Activated CD4-positive, alpha-beta T cell treated with anti-CD3 and anti-CD28 coated beads, Interleukin-2, amount 50 U/mL, for 4 hours (primary cell): ENCODE measurements at places on chromosomes 4 and X.

- DNase-seq = no peak
These were observed 2.3 kb downstream of the GPR173 start for GRCh38 chrX:53050841-53051240.

- no peak for DNase-seq
These were observed 157.1 kb downstream of the CDS1 start for GRCh38 chr4:84740057-84740456.

GRCh38 chr4:182273191-182273935, 30.2 kb downstream of the TENM3 start:
- DNase-seq = no peak

- DNase-seq = no peak
These were observed 49.5 kb upstream of the MAGEA8 start for GRCh38 chrX:149831473-149831872.

GRCh38 chrX:9349572-9350494, 115.0 kb upstream of the TBL1X start:
- DNase-seq = no peak

- DNase-seq = no peak
These were observed 6.5 kb downstream of the NEUROG2 start for GRCh38 chr4:112509243-112510141.

GRCh38 chr4:98481167-98481566, 177.2 kb downstream of the TSPAN5 start:
- no peak for DNase-seq

DNA sequence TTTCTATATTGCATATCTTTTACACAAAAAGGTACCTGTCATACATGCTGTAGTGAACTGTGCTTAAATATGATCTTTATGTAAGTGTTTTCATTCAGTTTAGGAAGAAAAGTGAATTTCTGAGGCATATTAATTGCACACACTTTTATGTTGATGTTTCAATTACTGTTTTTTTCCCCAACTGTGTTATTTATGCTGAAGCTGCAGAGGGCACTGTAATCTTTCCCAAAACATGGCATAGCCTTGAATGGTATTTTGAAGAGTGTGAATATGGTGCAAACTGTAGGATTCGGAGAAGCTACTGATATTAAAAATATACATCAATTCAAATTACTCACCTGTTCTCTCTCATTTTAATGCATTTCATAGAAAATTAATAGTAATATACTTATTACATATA, 6.0 kb upstream of the CENPE start:
- DNase-seq = no peak

- DNase-seq = no peak
These were observed 70.7 kb downstream of the ANKRD50 start for GRCh38 chr4:124641715-124642381.

DNA sequence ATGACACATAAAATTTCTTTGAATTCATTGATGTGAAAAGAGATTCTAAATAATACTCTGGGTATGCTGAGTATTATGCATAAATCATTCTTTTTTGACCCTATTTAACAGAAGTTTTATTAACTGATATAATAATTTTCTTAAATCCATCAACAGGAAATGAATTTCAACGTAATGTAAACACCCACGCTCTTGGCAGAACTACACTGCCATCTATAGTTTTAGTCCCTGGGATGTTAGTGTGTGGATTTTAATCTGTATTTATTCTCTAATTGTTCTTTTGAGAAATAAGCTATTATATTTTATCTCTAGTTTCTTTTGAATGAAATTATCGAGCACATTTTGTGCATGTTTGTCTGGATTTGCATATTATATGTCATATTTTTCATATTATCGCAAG, 666.8 kb upstream of the NDST4 start:
- DNase-seq = no peak

- DNase-seq = no peak
These were observed 25.1 kb downstream of the RASGEF1B start for GRCh38 chr4:81446634-81447033.

GRCh38 chr4:80183250-80184052, 13.9 kb upstream of the PRDM8 start:
- DNase-seq = no peak

GRCh38 chrX:15376956-15377355, 7.3 kb downstream of the VEGFD start:
- no peak for DNase-seq

DNA sequence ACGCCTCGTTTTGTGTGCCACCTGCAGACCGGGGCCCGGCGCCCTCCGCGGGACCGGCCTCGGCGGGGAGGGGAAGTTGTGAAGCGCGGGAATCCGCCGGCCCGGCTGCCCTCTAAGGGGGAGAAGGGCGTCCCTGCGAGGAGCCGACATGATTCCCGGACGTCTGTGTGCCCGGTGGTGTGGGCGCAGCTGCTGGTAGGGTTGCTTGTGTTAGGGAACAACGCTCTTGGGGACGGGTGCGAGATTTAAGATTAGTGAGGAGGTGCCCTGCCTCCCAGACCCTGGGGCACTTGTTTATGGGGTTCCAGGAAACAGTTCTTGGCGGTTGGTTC, 627 bp downstream of the CDKN2AIP start:
- DNase-seq = no peak

DNA sequence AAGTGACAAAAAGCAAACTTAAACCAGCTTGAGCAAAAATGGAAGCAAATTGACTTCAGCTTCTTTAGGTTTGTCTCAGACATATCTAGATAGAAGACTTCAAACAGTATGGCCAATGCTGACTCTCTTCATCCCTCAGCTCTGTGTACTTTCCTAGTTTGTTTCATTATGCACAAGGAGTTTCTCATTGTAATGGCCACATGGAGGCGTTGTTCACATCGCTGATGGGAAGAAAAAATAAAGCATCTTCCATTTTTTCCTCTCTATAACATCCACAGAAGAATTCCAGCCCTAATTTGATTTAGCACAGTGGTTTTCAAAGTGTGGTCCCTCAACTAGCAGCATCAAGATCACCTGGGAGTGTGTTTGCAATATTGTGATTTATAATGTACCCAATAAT, 397.5 kb upstream of the PRKX start:
- DNase-seq = no peak

DNA sequence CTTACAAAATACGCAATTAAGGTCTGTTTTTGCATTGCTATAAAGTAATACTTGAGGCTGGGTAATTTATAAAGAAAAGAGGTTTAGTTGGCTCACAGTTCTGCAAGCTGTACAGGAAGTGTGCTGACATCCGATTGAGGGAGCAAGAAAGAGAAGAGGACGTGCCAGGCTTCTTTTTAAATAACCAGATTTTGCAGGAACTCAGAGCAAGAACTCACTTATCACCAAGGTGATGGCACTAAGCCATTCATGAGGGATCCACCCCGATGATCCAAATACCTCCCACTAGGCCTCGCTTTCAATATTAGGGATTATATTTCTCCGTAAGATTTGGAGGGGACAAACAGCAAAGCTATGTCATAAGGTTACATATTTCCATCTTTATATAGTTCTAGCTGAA, 456.7 kb downstream of the GLUD2 start:
- DNase-seq = no peak

- DNase-seq = no peak
These were observed 108.1 kb downstream of the LARP1B start for GRCh38 chr4:128169245-128169644.

- no peak for DNase-seq
These were observed 51.3 kb downstream of the SPOCK3 start for GRCh38 chr4:167183036-167183435.

- DNase-seq = no peak
These were observed 48.8 kb upstream of the AFAP1 start for GRCh38 chr4:7988437-7988836.

GRCh38 chr4:155403886-155404285, 27.1 kb upstream of the MAP9 start:
- DNase-seq = no peak

GRCh38 chr4:121800638-121800960, 524 bp upstream of the EXOSC9 start:
- DNase-seq = no peak

- DNase-seq = no peak
These were observed 177.3 kb downstream of the ARHGAP10 start for GRCh38 chr4:147909225-147909624.

DNA sequence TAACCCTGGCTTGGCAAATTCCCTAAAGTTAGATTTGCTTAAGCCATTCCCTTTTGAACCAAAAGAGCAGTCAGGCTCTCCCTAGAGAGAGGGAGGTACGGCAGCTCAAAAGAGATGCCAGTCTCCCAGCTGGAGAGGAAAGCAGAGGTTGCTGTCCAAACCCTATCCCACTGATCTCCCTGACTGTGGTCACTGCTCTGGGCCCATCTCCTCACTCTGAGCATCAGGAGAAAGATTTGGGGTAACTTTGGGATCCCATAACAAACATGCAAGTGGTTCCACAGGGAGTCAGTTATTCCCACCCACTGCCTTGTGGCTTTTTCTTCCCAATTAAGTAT, 17.1 kb downstream of the ACSL1 start:
- DNase-seq = no peak

GRCh38 chrX:49915361-49916222, 6.8 kb upstream of the CLCN5 start:
- peak; percentile 30 for DNase-seq

DNA sequence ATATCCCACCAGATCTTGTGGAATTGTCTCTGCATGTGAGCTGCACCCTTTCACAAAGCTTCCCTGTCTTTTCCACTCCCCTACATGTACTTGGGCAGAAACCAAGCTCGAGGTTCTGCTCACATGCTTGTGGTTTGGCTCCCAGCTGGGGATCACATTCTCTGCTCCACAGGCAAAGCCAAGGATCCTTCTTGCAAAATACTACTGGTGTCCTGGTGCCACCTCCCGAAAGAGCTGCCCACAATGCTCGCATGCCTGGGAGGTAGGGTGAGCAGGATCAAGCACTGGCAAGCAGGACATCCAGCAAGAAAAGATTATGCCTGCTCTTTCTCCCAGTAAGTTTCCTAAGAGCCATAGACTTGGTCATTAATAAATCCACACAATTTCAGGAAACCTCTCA, 45.1 kb upstream of the PPARGC1A start:
- DNase-seq = no peak

- DNase-seq = no peak
These were observed 10.0 kb downstream of the CNKSR2 start for GRCh38 chrX:21384178-21384577.

- no peak for DNase-seq
These were observed 483.5 kb downstream of the ARAP2 start for GRCh38 chr4:35760807-35761206.

DNA sequence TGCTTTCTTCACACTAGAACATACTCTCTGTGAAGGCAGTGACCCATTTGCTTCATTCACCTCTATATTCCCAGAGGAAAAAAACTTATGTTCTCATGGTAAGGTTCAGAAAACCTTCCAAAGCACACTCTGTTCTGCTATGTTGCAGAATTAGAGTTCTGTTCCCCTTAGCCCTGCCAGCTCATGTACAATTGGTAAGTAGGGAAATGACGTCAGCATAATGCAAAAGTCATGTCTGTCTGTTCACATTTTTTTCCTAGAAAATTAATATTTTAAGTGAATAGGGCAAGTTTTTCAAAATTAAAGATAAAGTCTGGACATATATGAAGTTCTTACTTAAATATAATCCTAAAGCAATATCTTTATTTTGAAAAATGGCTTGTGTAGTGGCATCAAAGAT, 443.6 kb downstream of the GALNTL6 start:
- no peak for DNase-seq

- DNase-seq = no peak
These were observed 561.5 kb downstream of the BCOR start for GRCh38 chrX:39536211-39536610.

GRCh38 chr4:8331575-8331955, 62.0 kb downstream of the HTRA3 start:
- DNase-seq = no peak

DNA sequence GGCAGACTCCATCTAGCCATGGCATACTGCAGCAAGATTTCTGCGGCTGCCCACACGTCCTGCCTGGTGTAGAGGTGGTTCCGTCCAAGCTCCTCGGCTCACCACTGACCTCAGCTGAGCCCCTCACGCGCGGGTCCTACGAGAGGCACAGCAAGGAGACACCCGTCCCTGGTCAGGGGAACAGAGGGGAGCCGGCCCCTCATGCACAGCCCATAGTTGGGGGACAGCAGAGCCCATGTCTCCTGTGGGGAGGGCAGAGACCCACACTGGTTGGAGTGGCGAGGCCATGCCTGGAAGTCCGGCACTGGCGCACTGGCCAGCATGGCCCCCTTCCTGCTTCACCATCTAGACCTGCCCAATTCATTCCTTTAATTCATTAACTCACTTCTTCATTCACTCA, 80.8 kb downstream of the HTRA3 start:
- DNase-seq = no peak

GRCh38 chrX:130561930-130562329, 160.1 kb downstream of the RBMX2 start:
- no peak for DNase-seq

- no peak for DNase-seq
These were observed 384.9 kb upstream of the SLC7A11 start for GRCh38 chr4:138627096-138627495.

DNA sequence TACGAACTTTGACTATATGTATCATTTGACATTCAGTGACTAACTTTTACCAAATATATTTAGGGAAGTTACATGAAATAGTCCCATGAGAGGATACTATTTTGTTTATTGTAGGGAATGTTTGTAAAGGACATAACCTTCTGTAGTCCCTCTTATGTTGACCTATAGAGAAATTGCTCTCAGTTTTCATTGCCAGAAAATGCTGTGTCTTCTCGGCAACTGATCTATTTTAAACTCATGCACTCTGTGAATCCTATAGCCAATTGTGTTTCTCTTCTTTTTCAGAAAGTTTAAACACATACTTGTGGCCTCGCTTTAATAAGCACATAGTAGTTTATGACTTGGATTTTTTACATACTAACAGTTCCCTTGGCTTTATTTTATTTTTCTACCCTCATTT, 38.2 kb downstream of the DMP1 start:
- DNase-seq = no peak

- DNase-seq = no peak
These were observed 96.5 kb upstream of the DUSP21 start for GRCh38 chrX:44747317-44747716.

- no peak for DNase-seq
These were observed 26.0 kb upstream of the NUP54 start for GRCh38 chr4:76174216-76174615.

DNA sequence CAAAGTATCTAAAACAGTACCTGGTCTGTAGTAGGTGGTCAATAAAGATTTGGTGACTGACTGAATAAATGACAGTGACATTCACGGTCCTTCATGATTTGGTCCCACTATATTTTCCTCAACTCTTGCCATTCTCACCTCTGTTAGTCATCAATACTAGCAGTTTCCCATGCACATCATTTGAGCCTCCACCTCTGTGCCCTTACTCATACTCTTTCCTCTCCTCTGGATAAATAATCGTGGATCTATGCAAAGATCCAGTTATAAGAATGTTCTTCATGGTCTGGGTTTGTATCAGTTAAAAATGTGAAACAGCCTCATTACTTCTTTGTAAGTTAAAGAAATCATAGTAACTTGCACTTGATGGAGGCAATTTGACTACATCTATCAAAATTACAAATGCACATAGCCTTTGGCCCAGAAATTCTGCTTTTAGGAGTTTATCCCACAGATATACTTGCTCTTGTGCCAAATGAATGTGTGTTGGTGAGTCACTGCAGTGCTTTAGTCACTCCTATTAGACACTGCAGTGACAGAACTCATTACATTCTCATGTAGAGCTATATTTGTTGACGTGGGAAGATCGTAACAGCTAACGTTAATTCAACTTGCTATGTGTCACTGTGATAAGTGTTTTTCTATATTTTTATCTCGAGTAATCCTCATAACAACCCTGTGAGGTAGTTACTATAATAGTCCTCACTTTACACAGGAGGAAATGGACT, 121.9 kb upstream of the SMIM10 start:
- DNase-seq = no peak
